ENCODE measurements at places on chromosomes 2 and 18.

- no peak for DNase-seq
Observed at GRCh38 chr2:118925476-118925875, 16.5 kb upstream of the MARCO start.

DNA sequence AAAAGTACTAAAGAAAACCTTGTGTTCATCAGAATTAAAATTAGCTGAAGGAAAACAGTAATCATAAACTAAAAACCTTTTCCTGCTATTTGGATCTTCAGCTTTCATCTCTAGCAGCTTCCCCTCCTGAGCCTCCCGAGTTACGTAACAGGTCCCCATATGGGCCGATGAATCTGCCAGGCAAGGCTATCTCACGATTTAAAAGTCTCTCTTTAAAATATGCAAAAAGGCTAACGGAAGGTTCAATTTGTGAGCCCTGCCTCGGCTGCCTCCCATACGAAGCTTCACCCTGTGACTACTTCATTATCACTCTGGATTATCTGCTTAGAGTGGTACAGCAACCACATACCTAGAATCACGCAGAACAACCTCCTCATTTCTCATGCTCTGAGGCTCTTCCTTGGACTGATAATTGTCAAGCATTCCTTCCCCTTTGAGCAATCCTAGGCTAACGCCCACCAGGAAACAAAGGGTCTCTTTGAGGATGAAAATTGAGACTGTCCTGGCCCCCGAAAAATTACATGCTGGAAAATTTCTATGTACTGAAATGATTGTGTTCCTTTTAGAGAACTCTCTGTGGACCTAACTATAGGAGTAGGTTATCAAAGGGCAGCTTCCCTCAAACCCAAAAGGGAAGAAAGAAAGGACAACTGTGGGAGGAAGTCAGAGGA is 147.4 kb downstream of the ZEB2 start:
- no peak for DNase-seq

DNA sequence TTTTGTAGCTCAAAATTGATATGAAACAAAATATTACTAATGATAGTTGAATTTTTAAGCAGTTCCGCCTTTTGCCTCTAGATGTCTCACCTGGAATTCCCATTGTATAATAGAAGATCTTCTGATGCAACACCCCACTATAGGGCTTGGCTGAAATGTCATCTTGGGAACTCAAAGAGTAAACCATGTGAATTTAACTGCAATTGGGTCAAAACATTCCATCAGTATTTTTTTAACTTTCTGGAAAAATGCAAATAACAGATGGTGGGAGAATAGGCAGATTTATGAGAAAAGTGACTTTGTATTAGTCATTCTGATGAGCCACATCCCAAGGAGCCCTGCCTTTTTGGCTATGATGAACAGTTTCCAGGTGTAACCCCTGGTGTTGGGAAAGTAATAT is 489.9 kb downstream of the NYAP2 start:
- DNase-seq: no peak

GRCh38 chr18:44988821-44989587 is 308.3 kb downstream of the SETBP1 start:
- no peak for DNase-seq

DNA sequence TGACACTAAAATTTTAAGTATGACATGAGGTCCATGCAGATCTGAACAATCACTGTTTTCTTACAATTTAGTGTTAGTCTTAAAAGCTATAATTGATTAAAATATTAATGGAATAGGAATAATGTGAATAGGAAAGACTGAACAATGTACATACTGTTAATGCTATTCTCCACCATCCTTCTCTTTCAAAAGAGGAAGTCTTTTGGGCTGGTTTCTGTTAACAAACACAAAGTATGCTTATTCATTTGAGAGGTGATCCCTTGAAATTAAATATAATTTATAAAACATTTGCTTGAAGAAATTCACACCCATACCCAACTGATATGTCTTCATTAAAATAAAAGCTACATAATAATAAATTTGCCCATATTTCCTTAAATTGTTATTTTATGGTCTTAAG is 2.3 kb downstream of the STPG4 start:
- no peak for DNase-seq

- DNase-seq: no peak
Observed at GRCh38 chr2:119702203-119702917, 23.4 kb downstream of the TMEM177 start.

- DNase-seq: no peak
Observed at GRCh38 chr2:175576270-175576669, 394.8 kb upstream of the ATP5MC3 start.

GRCh38 chr18:36149514-36150289 is 20.0 kb downstream of the ELP2 start:
- DNase-seq: no peak

DNA sequence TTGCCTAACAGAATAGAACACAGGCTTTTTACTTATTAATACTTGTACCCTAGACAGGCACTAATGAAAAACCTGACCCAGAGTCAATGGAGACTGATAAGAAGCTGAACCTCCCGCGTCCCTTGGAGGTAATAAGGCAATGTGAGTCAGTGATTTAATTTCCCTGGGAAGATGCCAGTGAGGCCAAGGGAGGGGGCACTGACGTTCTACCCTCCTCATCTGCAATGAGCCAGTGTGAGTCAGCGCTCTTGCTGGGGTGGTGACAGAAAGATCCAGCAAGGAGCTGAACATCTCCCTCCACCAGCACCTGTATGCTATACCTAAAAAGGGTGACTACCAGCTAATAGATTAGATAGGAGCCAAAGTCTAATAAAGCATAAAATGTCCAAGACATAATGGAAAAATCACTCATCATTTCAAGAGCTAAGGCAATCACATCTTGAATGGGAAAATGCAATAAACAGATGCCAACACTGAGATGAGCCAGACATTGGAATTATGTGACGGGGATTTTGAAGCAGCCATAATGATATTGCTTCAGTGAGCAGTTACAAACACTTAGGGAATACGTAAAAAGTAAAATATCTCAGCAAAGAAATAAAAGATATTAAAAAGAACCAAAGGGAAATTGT is 116.9 kb downstream of the TPGS2 start:
- DNase-seq: no peak

DNA sequence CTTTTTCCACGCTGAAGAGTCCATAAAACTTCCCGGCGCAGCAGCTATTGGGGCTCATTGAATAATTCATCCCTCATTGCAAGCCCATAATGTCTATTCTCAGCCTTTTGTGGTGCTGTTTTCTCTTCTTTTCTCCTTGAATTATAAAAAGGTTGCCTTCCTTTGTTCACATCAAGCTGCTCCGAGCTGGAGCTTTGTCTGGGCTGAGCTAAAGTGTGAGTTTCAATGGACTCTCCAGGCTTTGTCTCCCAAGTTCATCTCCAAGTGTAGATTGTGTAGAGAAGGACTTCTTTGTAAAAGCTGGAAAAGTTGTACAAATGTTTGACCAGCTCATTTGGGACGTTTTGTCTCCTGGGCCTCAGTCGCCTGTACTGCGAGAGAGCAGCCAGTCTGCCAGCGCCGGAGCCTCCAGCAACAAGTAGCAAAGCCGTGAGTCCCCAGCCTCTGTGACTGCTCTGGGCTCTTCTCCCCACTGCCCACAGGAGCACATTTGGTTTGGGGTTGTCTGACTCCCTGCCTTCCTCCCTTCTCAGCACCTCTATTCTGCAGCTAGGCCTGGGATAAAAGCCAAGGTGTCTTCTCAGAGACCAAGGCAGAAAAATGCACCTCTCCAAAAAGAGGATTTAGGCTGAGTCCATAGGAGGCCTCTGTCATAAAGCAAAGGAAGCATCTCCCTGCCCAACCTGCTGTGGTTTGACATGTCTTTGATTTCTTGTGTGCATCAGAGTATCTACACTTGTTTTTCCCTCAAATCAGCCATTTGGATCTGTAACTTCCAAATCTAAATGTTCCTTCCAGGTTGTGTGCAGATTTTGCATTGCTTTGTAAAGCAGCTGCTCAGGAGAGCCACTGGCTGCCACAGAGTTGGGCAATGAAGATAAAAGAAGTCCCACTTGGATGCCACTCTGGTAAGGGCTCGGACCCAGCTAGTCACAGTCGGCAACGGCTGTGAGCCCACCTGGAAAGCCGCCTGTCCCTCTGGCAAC is 6.4 kb downstream of the PAX3 start:
- DNase-seq: no peak

GRCh38 chr18:10070561-10071000 is 156.8 kb downstream of the VAPA start:
- DNase-seq: no peak

- peak; percentile 18 for DNase-seq
Observed at GRCh38 chr18:38940863-38941531, 1375.4 kb upstream of the CELF4 start.

Measured in stimulated activated CD4-positive, alpha-beta T cell treated with anti-CD3 and anti-CD28 coated beads, TNF-alpha, amount 100 ng/mL, for 24 hours (primary cell).